Activated effector memory CD4-positive, alpha-beta T cell treated with Interleukin-2 at 50 U/mL for 16 hours (primary cell): ENCODE measurements at places on chromosomes 11 and 22.

GRCh38 chr11:1563697-1564534, 8.2 kb downstream of the DUSP8 start:
- DNase-seq = no peak

GRCh38 chr11:46916286-46917108, 1.9 kb downstream of the LRP4 start:
- DNase-seq = no peak

GRCh38 chr11:117099696-117100095, 1.5 kb upstream of the SIK3 start:
- no peak for DNase-seq

- no peak for DNase-seq
Measured at GRCh38 chr22:23743303-23743705, 7.6 kb downstream of the ZNF70 start.

DNA sequence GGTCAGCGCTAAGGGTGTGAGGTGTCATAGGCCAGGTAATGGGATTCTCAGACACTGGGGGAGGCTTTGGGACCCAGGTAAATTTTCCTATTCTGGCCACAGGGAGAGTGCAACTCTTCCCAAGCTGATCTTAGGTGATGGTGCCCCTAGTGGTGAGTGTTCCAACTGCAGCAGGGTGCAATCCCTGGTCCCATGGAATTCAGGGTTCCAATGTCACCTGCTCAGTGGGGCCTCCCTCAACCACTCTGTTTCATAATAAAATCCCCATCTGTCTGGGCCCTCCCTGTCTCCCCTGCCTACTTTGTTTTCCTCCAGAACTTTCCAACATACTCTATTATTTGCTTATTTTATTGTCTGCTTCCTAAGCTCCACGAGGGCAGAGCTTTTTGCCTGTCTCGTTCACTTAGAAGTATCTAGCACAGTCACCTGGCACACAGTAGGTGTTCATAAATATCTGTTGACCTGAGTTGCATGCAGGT, 2.9 kb upstream of the SGSM1 start:
- peak; percentile 38 for DNase-seq
